ENCODE measurements at places on chromosomes 5 and 9.

DNA sequence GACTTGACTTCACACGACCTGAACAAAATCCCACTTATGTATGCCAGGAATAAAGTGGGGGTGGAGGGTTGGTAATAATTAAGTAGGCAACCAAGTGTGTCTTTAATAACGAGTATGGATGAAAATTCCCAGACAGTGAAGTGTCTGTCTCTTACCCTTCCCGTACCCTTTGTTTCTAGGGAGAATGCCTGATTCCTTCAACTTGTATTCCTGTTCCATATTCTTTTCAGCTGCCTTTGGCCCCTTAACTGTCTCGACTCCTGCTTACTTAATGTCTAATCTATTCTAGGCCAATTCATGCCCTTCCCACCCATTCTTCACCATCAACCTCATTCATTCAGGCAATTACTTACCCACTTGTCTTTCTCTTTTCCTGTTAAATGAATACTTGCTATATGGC, 380.5 kb downstream of the RAB3C start:
- no peak for DNase-seq

DNA sequence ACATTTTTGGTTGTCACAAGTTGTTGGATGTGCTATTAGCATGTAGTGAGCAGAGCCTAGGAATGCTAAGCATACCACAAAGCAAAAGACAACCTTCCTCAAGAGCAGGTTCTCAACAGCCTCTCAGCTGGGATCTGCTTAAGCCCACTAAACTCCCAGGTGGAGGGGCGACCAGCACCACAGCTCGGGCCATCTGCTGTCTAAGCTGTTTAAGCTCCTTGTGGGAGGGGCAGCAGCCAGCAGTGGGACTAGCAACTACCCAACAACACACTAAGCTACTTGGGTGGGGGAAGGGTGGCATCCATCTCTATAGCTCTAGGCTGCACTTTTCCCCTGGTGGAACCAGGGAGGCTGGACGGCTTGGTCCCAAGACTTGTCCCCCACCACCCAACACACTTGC, 1052.7 kb upstream of the ARRDC3 start:
- no peak for DNase-seq

GRCh38 chr5:172417983-172418630, 36.2 kb downstream of the SH3PXD2B start:
- DNase-seq, result no peak

- DNase-seq, result no peak
These were observed 2.3 kb upstream of the HK3 start for GRCh38 chr5:176901260-176902101.

GRCh38 chr9:126459965-126460843, 133.6 kb downstream of the MVB12B start:
- DNase-seq, result no peak

GRCh38 chr5:175749591-175749990, 91.7 kb downstream of the HRH2 start:
- no peak for DNase-seq

DNA sequence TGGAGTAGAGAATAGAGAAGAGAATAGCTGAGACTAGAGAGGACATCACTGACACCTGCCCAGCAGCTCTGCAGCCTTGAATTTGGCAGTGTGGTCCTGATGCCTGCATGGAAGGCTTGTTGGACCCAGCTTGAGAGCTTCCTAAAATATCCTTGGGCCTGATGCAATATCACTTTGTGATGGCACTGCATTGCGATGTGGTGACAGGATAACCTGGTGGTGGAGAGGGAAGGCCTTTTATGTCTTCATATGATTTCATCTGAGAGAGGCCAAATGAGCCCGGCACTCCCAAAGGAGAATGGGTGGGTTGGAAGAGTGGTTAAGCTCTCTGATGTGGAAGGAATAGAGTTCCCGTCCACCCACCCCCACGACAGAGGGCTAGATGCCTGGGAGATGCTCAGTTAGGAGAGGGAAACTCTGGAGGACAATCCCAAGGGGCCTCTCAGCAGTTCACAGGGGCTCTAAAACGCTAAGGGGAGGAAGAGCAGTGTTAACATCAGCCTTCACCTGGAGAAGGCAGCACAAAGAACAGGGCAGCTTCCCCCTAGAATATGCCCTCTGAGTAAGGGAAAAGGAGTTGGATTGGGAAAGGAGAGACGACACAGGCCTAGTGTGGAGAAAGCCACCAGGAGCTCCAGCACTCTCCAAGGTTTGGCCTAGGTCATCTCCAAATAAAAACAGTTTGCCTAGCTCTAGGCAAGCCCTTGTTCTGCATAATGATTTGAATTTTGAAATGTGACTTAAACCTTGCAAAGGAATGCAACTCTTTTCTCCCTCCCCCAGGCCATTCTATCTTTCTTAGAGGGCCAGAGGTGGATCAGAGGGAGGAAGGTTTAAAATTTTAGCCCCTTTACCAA, 99.8 kb upstream of the SSBP2 start:
- no peak for DNase-seq

- no peak for DNase-seq
These were observed 54.3 kb upstream of the BOD1 start for GRCh38 chr5:173670791-173671120.

GRCh38 chr5:68950930-68951329, 142.9 kb upstream of the SLC30A5 start:
- no peak for DNase-seq

DNA sequence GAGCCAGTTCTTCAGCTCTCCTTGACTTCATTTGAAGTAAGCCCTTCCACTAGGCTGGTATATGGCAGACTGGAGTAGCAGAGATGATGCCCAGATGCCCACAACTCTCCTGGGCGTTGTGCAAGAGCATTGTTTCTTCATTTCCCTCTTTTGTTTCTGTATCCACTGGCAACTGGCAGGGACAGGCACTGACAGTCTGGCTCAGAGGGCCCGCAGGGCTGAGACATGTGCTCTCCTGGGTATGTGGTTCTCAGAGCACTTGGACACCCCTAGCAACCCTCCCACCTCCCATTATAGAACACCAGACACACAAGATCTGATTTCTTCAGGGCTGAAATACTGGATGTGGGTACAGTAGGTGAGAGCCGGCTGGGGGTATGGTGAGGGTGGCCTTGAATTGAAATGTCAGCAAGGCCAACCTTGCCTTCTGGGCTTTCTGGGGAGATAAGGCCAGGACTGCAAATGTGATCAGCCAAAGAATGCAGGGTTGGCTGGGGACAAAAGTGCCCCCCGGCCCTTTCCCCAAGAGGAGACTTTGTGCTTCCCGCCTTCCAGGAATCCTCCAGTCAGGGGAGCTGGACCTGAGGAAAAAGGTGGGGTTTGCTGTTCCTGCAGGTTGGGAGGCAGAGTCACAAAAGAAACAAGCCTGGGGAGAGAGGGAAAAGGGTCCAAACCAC, 28.6 kb upstream of the CTNNA1 start:
- DNase-seq, result no peak

GRCh38 chr9:34961574-34962490, 3.7 kb downstream of the PHF24 start:
- no peak for DNase-seq
